ENCODE measurements at places on chromosomes 6 and 20. TPM values are rescaled to one million over a fixed set of nuclear protein-coding genes. Genes with fewer than 3 reads are reported as not detected.
A peak's percentile ranks its signal among the peaks of the same experiment; 100 is the strongest.

- no peak overlapping the region for H3K4me3 ChIP-seq
- H3K27me3 ChIP-seq, result no peaks in the 10 kb centered on the region
- no peaks in the 10 kb centered on the region for H3K36me3 ChIP-seq
- H3K4me1 ChIP-seq, result no peaks in the 10 kb centered on the region
- no peak overlapping the region for H3K27ac ChIP-seq
These were observed 302.0 kb upstream of the STXBP5 start for GRCh38 chr6:146901940-146902816.

DNA sequence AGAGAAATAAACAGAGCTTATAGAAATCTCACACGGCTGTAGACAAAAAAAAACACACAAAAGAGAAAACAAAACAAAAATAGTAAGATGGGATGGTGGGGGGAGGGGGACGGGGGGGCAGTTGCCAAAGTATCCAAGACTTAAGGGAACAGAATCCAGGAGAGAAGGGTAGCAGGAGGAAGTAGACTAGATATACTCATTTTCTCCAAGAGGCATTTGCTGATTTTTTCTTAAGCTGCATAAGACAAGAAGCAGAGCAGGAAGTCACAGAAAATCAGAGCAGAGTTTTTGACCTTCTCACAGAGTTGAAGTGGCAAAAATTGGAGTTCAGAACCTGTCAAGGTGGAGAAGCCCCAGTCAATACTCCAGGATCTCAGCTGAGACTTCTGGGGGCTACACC, 237.7 kb downstream of the HIVEP2 start:
- no peaks in the 10 kb centered on the region for H3K27me3 ChIP-seq
- no peak overlapping the region for H3K4me3 ChIP-seq
- no peak overlapping the region for H3K27ac ChIP-seq
- DNase-seq, result no peak

DNA sequence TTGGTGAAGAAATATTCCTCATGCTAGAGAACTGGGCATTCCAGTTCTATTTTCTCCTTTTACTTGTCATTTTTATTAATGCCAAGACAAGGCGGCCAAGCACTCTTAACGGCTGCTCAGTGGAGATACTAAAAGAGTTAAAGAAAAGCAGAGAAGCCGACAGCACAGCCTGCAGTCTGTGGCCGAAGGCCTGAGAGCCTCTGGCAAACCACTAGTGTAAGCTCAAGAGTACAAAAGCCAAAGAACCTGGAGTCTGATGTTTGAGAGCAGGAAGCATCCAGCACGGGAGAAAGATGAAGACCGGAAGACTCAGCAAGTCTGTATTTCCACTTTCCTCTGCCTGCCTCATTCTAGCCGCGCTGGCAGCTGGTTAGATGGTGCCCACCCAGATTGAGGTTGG, 167.1 kb upstream of the FUT9 start:
- H3K4me1 ChIP-seq, result no peaks in the 10 kb centered on the region
- no peak overlapping the region for H3K27ac ChIP-seq
- no peak for DNase-seq
- no peaks in the 10 kb centered on the region for H3K36me3 ChIP-seq
- H3K27me3 ChIP-seq, result no peaks in the 10 kb centered on the region
- H3K4me3 ChIP-seq, result no peak overlapping the region

DNA sequence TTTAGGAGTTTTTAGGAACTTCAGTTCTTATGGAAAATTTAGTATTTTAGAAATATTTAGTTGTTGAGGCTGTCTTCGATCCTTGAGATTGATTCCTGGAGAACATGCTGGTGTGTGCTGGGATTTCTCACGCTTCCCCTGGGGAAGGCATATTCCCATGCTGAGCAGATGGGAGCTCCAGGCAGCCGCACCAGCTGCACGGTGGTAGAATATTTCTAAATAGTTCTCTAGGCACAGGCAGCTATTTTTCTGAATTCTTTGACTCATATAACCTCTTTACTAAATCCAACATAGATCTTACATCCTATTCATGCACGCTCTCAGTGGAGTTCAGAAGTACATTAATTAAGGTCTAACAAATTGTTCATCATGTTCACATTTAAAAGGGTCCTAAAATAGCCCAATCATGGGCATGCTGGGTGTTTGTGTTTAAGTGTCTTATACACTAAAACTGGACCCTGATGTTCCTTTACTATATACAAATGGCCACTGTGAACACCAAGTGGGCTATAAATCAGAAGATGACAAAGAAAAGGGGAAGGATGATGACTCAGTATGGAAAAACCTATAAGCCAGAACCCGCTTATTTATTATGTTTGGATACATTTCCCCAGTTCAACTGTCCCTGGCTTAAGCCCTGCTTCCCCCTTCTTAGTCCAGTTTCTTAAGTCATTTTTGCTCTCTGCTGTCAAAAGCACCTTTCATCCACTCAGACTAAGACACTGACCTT, 138.5 kb downstream of the UST start:
- H3K4me3 ChIP-seq, result no peak overlapping the region
- no peak overlapping the region for H3K27ac ChIP-seq
- H3K27me3 ChIP-seq, result no peaks in the 10 kb centered on the region
- H3K36me3 ChIP-seq, result peaks cover 4% of the 10 kb centered on the region
- DNase-seq, result no peak

- no peak overlapping the region for H3K27ac ChIP-seq
- peaks cover 12% of the 10 kb centered on the region for H3K4me1 ChIP-seq
- no peaks in the 10 kb centered on the region for H3K27me3 ChIP-seq
- no peak for DNase-seq
- H3K36me3 ChIP-seq, result no peaks in the 10 kb centered on the region
- no peak overlapping the region for H3K4me3 ChIP-seq
These were observed 94.4 kb upstream of the MAP7 start for GRCh38 chr6:136644597-136644952.

DNA sequence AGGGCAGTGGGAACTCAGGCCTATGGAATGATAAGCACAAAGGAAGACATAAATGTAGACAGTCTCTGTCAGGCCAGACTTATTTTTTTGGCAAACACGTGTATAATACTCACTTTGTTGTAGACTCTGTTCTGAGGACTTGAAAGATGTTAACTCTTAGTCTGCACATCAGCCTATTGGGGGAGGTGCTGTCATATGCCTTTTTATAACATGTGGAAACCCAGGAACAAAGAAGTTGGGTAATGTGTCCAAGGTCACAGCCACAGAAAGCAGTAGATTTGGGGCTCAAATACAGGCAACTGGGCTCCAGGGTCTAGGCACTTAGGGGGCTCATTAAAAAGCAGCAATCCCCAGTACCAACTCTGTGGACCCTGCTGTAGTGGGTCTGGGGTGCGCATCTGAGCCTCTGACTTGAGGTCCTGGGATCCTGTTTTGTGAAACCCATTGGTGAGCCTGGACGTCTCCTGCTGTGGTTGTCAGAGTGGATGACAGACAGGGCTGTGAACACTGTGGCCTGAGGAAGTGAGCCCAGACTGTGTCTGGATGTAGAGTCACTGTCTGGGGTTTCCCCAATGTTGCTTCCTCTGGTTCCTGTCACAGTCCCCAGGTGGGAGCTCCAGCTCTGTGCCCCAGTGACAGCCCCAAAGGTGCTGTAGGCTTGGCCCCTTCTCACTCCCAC, 50.0 kb downstream of the CDH26 start:
- no peak overlapping the region for H3K27ac ChIP-seq
- peaks cover 4% of the 10 kb centered on the region for H3K36me3 ChIP-seq
- H3K4me3 ChIP-seq, result no peak overlapping the region

DNA sequence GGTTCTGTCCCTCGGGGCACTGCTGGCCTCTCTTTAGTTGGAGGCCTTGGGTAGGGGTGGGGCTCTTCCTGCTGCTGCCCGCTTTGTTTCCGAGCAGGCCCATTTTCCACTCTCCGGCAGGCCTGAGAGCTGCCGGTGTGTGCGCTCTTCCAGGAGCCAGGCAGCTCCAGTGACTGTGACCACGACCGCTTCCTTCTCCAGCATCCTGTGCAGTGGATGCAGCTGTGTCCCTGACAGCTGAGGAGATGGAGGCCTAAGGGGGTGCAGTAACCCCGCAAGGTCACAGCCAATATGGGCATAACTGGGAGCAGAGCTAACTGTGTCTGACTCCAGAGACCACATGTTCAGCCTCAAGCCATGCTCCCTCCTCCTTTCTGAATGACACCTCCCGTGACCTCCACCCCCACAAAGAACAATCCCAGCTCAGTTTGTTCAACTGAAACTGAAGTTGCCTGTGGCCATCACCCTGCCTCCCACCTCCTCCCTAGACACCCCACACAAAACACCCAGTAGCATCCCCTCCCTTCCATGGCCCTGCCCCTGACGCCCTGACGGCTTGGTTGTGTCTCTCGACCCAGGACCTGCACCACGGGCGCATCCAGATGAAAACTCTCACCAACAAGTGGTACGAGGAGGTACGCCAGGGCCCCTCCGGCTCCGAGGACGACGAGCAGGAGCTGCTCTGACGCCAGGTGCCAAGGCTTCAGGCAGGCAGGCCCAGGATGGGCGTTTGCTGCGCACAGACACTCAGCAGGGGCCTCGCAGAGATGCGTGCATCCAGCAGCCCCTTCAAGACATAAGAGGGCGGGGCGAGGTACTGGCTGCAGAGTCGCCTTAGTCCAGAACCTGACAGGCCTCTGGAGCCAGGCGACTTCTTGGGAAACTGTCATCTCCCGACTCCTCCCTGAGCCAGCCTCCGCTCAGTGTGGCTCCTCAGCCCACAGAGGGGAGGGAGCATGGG, 27.8 kb downstream of the SPATA2 start:
- H3K27me3 ChIP-seq, result no peaks in the 10 kb centered on the region
- H3K4me3 ChIP-seq, result no peak overlapping the region
- no peak for DNase-seq
- H3K36me3 ChIP-seq, result peaks cover 28% of the 10 kb centered on the region
- no peak overlapping the region for H3K27ac ChIP-seq

- H3K27me3 ChIP-seq, result no peaks in the 10 kb centered on the region
These were observed 42.5 kb downstream of the ATP9A start for GRCh38 chr20:51725584-51726176.

GRCh38 chr6:155219858-155220301, 43.9 kb upstream of the CLDN20 start:
- peaks cover 2% of the 10 kb centered on the region for H3K27me3 ChIP-seq
- DNase-seq, result no peak
- H3K4me1 ChIP-seq, result peaks cover 11% of the 10 kb centered on the region
- peak overlapping the region; percentile 35 for H3K27ac ChIP-seq
- H3K4me3 ChIP-seq, result no peak overlapping the region

GRCh38 chr6:129863664-129864063, 2.5 kb upstream of the TMEM244 start:
- peaks cover 7% of the 10 kb centered on the region for H3K4me1 ChIP-seq
- no peaks in the 10 kb centered on the region for H3K36me3 ChIP-seq
- no peaks in the 10 kb centered on the region for H3K27me3 ChIP-seq
- H3K27ac ChIP-seq, result no peak overlapping the region

DNA sequence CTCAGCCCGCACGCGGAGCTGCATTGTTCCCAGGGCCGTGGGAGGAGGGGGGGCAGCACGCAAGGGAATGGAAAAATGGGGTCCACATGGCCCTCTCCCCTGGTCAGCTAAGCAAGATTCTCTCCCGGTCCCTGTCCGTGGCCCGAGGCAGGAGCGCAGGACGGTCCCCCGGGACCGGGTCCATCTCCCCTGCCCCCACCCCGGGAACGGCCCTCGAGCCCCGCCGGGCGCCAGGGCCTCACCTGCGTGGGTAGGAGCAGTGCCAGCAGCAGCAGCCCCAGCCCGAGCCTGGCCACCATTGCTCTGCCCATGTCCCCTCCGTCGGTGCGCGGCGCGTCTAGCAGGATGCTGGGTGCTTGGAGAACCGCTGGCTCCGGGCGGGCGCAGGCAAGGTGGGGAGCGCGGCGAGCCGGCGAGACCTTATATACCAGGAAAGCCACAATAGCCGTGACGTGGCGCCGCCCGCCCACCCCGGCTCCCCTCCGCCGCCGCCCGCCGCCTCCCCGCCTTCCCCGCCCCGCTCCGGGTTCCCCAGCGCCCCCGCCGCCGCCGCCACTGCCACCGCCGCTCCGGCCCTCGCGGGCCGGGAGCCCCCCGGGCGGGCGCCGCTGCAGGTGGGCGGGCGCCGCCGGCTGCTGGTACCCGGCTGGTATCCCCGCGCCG, at the start of gene CD24:
CD24 (minus strand) TSS at position 394 of the 663 bp plus-strand sequence; CDS start at position 311, 83 bp downstream.
- H3K4me3 ChIP-seq, result peak within 1 kb of the TSS; percentile 21
- no peaks in the 10 kb centered on the region for H3K36me3 ChIP-seq
- DNase-seq, result no peak
- no peak within 1 kb of the TSS for H3K27ac ChIP-seq
- H3K4me1 ChIP-seq, result no peaks in the 10 kb centered on the region

DNA sequence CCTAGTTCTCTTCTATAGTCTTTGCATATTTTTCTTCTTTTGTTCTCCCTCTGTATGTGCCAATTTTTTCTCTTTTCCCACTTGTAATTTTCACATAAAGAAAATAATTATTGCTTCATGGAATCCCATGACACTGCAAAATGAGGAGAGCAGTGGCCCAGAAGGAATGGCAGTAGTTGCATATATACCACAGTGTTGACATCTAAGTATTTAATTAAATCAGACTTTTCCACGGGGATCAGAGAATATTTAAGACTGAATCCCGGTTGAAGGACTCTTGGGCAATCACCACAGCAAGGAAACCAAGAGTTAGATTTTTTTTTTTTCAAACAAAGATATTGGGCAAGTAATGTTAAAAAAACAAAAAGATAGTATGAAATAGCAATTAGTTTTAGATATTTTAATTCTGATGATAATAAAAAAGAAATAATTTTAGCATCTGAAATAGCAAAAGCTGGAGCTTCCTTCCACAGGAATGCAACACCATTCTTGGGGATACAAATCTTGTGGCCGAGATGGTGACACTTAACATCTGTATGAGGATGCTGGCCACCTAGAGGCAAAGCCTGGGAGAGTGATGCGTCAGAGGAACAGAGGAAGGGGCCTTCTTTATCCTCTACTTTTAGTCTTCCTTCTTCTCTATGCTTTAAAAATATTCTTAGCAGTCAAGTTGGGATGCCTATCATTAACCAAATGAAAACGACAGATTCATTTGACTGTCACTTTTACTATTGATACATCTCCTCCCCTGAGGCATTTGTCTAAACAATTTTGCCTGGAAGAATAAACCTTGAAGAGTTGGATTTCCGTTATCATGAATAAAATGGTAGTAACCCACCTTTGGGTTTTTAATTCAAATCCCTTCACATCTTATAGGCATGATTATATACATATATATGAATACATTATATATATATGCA, 356.2 kb downstream of the GJA1 start:
- H3K36me3 ChIP-seq, result no peaks in the 10 kb centered on the region
- no peak overlapping the region for H3K27ac ChIP-seq
- no peak overlapping the region for H3K4me3 ChIP-seq
- H3K4me1 ChIP-seq, result no peaks in the 10 kb centered on the region

- no peak overlapping the region for H3K4me3 ChIP-seq
- H3K27me3 ChIP-seq, result no peaks in the 10 kb centered on the region
- no peak for DNase-seq
- no peaks in the 10 kb centered on the region for H3K4me1 ChIP-seq
These were observed 185.7 kb upstream of the MARCKS start for GRCh38 chr6:113671421-113671820.

Gene MUC21
- polyA plus RNA-seq, result not detected

Gene COL9A1
- not detected for polyA plus RNA-seq
